ENCODE measurements at places on chromosomes 13 and 19.
A peak's percentile ranks its signal among the peaks of the same experiment; 100 is the strongest.

DNA sequence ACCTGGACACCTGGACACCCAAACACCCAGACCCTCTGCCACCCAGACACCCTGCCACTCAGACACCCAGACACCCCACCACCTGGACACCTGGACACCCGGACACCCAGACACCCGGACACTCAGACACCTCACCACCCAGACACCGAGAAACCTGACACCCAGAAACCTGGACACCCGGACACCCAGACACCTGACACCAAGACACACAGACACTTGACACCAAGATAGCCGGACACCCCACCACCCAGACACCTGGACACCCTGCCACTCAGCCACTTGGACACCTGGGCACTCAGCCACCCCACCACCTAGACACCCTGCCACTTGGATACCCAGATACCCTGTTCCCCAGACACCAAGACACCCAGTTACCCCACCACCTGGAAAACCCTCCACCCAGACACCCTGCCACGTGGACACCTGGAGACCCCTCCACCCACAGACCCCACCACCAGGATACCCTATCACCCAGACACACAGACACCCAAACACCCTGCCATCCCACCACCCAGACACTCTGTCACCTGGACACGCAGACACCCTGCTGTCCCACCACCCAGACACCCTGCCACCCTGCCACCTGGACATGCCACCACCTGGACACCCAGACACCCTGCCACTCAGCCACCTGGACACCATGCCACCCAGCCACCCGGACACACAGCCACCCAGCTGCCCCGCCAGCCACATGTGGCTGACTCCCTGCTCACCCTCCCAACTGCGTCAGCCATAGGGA lies 17.4 kb downstream of the C19orf12 start:
- DNase-seq = no peak

DNA sequence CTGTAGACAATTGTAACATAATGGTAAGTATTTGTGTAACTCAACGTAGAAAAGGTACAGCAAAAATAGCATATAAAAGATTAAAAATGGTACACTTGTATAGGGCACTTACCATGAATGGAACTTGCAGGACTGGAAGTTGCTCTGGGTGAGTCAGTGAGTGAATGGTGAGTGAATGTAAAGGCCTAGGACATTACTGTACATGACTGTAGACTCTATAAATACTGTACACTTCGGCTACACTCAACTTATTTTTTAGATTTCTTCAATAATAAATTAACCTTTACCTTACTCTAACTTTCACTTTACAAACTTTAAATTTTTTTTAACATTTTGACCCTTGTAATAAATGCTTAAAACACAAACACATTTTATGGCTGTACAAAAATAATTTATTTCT lies 72.1 kb upstream of the FAM216B start:
- DNase-seq = no peak

DNA sequence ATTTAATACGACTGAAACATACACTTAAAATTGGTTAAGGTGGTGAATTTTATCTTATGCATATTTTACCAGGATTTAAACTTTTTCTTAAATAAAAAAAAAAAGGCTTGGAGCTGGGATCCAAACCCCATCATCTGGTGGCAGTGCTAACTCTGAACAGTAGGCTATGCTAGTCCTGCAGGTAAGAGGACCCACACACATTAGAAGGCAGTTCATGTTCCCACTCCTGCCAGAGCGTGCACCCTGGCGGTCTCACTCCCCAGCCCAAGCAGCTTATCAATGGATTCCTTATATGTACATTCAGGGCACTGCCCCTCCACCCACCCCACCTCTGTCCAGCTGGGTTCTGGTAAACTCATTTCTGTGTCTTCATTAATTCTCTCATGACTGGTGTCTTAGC lies 31.3 kb upstream of the CEBPA start:
- DNase-seq = no peak

GRCh38 chr19:55640043-55640576 lies 692 bp upstream of the ZNF580 start:
- peak; percentile 65 for DNase-seq

DNA sequence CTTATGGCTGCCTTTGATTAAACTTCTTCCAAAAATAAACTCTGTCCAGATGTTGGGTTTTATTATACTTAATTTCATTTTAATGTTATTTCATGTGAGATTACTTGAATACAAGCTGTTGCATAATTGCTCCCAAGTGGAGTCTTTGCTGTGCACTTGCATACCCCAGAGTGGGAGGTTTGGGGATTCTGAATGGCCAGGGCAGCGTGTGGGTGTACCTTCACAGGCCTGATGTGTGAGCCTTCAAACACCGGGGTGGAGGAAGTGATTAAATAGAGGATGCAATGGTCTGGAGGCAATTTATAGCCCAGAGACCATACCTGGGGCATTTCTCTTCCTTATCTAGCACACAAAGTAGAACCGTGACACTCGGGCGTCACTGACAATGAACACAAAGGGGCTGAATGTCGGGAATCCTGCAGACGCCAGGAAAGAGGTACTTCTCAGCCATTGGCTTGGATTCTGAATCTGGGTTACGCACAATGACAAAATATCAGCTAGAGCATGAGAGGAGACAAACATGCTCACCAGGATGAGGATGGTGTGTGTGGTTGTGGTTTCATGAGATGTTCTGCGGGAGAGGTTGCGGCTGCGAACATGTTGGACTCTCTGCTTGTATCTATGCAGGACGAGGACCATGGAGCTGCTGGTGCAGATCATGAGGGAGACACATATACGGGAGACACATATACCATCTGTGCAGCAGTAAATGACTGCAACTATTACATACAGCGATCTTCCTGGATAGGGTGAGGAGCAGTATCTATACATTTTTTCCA lies 7.1 kb upstream of the LILRA5 start:
- no peak for DNase-seq

- no peak for DNase-seq
These were observed 2.2 kb downstream of the CEP89 start for GRCh38 chr19:32969549-32969948.

DNA sequence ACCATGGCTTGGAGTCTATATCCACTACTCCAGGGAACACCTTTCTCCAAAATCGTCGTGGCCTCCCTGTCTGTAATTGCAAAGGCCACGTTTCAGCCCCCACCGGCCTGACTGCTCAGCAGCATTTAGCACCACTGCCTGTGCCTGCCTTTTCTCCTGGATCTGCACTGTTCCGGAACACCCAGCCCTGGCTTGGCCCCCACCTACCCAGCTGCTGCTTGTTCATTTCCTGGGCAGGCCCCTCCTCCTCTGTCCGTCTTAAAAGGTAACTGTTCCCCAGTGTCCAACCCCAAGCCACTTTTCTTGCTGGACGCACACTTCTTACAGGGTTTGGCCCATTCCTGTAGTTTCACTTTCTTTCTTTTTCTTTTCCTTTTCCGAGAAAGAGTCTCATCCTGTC lies 8.5 kb upstream of the SYT5 start:
- no peak for DNase-seq

DNA sequence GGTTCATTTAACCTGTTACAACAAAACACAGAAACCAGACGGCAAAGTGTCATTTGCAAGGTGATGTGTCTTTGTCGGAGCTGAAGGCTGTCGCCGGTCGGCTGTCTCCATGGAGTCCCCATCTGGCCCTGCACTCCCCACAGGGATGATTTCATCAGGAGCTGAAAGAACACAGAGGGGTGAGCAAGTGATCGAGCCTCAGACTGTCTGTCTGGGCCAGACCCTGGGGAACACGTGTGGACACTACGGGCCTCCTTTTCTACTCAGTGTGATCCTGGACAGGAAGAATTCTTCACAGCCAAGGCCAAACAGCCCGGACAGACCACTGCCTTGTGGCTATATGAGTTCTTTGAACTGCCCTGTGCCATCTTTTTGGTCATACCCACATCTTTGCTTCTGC lies 85.1 kb downstream of the RNASEH2B start:
- DNase-seq = no peak

DNA sequence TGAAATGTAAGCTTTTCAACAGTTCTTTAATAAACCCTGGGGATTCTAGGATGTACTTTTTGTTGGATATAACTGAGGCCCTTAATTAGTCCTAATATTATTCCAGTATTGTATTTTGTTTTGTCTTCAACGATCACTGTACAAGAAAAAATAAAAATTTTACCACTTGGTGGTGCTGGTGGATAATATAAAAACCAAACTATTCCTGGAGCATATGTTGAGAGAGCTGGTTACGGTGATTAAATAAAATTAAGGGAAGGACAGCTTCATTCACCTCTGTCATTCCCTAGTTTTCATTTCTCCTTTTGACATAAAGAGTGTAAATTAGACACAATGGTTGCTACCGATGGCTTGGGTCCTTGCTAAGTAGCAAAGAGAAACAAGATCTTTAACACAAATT lies 598.6 kb upstream of the PCDH20 start:
- DNase-seq = no peak

- DNase-seq = no peak
These were observed 9.8 kb downstream of the TEX30 start for GRCh38 chr13:102763741-102764140.

GRCh38 chr19:32053376-32053775 lies 292.0 kb upstream of the ZNF507 start:
- no peak for DNase-seq

DNA sequence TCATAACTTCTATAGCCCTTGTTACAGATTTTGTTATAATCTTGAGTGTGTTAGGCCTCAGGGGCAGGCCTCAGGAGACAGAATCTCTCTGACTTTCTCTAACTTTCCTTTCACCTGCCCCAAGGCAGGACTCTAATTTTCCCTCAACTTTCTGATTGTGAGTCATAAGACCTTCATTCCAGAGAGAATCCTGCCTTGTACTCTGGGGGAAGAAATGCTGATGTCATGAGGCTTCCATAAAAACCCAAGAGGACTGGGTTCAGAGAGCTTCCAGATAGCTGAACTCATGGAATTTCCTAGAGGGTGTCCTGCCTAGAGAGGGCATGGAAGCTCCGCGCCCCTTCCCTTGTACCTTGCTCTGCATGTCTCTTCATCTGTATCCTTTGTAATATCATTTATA lies 5.3 kb upstream of the KBTBD6 start:
- DNase-seq = no peak

DNA sequence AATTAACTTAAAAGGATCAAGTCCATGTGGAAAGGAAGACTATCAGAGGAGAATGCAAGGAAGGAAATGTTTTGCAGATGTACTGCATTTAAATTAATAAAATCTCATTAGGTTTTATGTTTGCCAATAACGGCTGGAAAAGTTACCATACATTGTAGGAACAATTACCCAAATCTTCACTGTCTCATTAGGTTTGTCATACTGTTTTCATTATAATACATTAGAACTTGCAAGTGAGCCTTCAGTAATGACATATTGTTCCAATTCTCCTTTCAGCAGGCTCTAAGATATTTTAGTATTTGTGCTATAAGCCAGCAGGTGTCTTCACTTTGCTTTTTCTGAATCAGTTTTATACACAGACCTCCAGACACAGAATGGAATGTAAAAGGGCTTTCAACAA lies 661.6 kb upstream of the KLHL1 start:
- DNase-seq = no peak

DNA sequence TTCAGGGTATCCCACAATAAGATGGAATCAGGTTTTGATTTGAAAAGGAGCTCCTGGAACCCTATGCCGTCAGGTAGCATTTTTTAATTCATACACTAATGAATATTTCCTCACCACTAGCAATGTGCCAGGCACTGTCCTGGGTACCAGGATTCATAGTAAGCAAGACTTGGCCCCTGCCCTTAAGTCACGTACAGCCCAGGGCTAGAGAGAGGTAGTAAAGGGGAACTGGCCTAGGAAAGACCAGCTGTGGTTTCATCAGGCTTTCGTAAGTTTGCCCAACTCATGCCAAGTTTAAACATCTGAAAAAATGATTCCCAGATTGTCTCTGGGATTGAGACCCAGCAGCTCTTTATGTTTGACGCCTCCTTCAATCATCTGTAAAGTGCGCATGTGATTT lies 45.9 kb upstream of the AMER2 start:
- no peak for DNase-seq

DNA sequence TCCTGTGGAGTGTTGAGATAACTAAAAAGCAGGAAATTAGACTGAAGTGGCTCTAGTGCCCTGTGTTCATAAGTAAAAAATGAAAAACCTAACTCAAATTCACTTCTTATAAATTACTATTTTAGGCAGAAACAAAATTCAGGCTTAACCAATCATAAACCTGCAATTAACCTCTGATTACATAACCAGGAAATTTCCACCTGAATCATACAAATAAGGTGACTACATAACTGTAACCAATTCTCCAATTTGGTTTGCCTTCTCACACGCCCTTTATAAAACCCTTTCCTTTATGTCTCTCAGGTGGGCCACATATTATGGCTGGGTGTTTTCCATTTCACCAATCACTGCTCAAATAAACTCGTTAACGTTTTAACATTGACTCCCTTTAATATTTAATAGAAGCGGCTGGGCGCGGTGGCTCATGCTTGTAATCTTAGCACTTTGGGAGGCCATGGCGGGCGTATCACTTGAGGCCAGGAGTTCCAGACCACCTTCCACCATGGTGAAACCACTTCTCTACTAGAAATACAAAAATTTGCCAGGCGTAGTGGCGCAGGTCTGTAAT lies 22.9 kb upstream of the ZNF724 start:
- no peak for DNase-seq

DNA sequence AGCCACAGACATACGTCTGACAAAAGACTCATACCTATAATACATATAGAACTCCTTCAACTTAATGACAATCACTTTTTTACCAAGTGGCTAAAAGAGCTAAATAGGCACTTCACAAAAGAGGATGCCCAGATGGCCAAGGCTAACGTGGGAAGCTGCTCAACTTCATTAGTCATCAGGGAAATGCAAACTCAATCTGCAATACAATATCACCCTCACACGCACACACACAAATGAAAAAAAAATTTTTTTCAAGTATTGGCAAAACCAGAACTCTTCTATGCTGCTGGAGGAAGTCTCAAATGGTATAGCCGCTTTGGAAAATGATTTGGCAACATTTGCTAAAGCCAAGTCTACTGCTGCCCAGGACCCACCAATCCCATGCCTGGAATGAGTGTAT lies 14.6 kb upstream of the DNMT1 start:
- DNase-seq = no peak

DNA sequence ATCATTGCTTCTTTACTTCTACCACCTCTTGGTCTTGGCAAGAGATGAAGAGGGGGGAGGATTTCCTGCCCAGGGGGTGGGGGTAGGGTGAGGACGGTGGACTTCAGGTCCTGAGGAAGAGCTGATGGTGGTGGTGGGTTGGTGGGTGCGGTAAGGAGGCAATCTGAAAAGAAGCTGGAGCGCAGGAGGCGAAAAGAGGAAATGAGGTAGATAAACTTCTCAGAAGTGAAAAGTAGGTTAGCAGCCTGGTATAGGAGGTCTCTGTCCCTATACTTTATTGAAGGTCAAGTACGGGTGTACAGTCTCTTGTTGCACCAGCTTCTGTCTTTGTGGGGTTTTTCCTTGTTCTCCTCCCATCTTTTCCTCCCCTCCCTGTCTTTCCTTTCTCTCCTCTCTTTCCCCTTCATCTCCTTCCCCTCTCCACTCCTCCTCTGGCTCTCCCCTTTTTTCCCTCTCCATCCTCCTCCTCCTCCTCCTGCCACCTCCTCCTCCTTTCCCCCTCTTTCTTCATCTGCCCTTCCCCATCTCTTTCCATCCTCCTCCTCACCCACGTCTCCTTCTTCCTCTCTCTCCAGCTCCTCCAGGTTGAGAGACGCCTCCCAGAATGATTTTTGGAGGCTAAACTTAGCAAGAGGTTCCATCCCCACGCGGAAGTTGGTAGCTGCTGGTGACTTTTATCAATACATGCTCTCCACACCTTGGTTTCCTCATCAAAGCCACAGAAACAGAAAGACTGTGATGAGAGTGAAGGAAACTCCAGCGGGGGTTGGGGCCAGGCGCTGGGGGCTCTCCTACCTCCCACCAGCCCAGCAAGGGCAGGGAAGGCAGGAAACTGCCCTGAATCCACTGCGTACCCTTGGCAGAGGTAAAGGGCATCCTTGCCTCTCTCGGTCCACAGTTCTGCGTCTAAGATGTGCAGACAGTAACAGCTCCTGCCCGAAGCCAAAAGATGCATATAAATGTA lies 15.3 kb downstream of the TNFSF14 start:
- DNase-seq = peak; percentile 60
